CD8-positive, alpha-beta T cell (primary cell): ENCODE measurements at places on chromosomes 6 and 20.

GRCh38 chr6:167210375-167211294 lies 52.9 kb upstream of the GPR31 start:
- DNase-seq: no peak

- DNase-seq: no peak
Measured at GRCh38 chr6:75273009-75273408, 11.6 kb downstream of the TMEM30A start.

GRCh38 chr6:151958332-151958731 lies 150.8 kb downstream of the ESR1 start:
- no peak for DNase-seq

GRCh38 chr20:23309781-23310180 lies 40.8 kb upstream of the NXT1 start:
- no peak for DNase-seq

DNA sequence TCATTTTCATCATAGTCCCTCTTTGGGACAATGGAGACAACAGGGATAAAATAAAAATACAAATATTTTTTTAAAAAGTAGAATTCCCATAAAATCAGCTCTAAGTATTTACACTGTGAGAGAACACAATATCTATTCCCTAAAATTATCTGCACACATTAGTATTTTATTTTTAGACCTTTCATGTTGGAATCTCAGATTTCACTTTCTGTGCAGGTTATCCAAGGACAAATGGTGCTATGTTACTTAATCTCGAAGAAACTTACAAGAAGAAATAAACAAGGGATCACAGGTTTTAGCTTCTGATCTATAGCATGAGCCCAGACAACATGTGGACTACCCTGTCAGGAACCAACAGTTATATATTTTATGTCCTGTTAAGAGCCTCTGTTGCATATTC lies 23.0 kb upstream of the LYRM2 start:
- DNase-seq: no peak

DNA sequence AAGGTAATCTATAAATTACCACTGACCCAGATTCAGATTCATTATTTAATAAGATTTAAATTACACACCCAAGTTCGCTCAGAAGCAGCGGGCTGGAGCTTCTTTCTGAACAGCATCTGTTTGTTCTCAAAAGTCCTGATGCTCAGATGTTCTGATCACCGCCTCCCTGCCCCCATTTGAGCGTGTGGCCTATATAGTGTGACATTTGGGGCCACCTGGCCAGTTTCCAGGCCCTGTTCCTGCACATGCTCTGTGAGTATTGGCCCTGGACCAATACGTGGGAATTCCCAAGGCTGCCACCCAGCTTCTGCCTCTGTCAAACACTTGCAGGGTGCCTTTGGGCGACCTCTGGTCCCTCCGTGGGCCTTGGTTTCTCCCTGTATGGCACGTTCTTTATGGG lies 228.8 kb downstream of the TFAP2C start:
- DNase-seq: no peak

- DNase-seq: no peak
Measured at GRCh38 chr6:105409734-105410133, 6.9 kb upstream of the PREP start.

- no peak for DNase-seq
Measured at GRCh38 chr6:39266375-39266774, 37.1 kb upstream of the KCNK5 start.

- DNase-seq: no peak
Measured at GRCh38 chr6:167314180-167314821, 10.6 kb upstream of the TTLL2 start.

- no peak for DNase-seq
Measured at GRCh38 chr6:34435916-34436315, 10.0 kb upstream of the RPS10 start.

- DNase-seq: no peak
Measured at GRCh38 chr20:13910492-13910891, 79.9 kb downstream of the SEL1L2 start.

- no peak for DNase-seq
Measured at GRCh38 chr6:168035098-168035660, 37.7 kb downstream of the KIF25 start.

DNA sequence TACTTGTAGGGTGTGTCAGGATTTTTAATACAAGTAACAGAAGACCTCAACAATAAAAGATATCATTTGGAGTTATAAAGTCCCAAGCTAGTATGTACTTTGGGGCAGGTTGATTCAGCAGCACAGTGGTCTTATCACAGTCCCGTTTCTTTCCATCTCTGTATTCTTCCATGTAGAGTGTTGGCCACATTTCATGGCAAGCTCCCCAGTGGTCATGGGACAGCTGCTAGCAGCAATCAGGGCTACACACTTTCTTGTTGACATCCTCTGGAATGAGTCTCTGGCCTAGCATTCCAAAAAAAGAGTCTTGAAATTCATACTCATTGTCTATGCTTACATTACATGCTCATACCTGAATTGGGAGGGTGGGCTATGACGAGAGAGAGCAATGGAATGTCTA lies 53.2 kb downstream of the SOBP start:
- no peak for DNase-seq

- no peak for DNase-seq
Measured at GRCh38 chr6:119862719-119863118, 513.2 kb upstream of the MAN1A1 start.

DNA sequence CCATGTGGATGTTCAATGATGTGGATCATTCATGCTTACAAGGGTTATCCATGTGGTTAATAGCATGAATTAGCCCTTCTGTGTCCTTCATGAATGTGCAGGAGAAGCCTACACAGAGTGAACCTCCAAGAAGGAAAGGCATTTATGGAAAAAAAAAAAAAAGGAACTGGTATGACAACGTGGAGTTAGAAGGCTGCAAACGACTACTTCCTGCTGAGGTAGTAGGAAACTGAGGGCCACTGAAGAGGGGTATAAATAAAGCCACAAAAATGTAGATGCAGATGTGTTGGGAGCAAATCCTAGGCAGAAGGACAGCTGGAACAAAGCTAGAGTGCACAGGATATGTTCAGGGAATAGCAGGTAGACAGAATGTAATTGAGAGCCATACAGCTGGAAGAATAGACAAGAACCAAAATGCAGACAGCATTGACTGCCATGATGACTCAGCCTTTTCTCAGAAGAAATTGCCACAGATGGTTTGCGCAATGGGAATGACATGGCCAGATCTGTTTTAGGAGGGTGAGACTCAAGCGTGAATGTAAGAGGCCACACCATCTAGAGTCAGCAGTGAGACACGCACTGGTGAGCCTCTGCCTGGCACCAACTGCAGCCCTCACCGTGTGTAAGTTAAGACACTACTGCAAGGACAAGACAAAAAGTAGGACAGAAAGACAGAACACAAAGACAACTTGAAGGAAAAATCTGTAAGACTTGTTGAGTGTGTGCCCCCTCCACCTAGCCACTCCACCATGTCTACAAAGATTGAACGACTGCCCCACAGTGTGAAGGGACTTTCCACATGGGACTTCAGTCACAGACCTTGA lies 79.8 kb downstream of the KIF13A start:
- DNase-seq: no peak

DNA sequence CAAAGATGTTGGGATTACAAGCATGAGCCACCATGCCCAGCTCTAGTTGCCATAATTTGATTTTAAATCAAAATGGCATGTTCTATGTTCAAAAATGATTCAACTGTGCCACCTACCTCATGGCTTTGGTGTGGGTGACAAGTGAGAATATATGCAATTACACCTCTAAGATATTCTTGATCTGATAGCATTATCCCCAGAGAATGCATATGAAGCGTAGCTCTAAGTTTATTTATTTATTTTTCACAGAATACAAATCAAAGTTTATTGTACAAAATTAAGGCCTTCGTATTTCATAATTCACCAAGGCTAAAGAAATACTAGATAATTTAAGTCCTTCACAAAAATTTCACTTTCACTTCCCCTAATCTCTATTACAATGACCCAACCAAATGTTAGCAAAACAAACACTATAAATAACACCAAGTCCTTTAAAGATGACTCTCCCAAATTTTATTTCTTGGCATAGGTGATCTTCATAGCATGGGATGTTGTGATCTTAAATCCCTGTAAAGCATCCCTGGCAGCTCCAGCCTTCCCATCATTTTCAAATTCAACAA lies 205.9 kb upstream of the TAB2 start:
- DNase-seq: no peak

DNA sequence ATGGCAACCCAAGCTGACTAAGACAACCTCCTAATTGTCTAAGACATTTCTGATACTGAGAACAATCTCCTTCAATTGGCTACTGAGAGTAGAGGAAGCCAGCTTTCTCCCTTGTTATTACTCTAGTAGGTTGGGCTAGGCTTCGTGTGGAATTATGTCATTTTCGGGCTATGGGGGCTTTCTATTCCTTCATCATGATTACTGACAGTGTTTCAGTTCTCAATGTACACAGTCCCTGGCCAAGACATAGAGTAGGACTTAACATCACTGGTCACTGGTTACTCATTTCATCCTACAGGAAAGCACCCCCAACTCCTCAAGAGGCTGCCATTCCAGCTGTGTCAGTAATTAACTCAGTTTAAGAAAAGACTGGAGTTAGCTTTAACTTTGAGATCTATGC lies 100.0 kb downstream of the KIF6 start:
- DNase-seq: no peak

- no peak for DNase-seq
Measured at GRCh38 chr6:167572106-167572505, 247.2 kb downstream of the TTLL2 start.
